Kidney epithelial cell (primary cell): ENCODE measurements at places on chromosomes 2 and 18. TPM values are rescaled to one million over a fixed set of nuclear protein-coding genes. Genes with fewer than 3 reads are reported as not detected.

The TMEM237 gene
- total RNA-seq, result 24.4 and 34.5 TPM in 2 replicates

The FEV gene
- not detected in 2 replicates for total RNA-seq

- DNase-seq, result no peak
These were observed 55.9 kb upstream of the ACYP2 start for GRCh38 chr2:54059504-54059903.

DNA sequence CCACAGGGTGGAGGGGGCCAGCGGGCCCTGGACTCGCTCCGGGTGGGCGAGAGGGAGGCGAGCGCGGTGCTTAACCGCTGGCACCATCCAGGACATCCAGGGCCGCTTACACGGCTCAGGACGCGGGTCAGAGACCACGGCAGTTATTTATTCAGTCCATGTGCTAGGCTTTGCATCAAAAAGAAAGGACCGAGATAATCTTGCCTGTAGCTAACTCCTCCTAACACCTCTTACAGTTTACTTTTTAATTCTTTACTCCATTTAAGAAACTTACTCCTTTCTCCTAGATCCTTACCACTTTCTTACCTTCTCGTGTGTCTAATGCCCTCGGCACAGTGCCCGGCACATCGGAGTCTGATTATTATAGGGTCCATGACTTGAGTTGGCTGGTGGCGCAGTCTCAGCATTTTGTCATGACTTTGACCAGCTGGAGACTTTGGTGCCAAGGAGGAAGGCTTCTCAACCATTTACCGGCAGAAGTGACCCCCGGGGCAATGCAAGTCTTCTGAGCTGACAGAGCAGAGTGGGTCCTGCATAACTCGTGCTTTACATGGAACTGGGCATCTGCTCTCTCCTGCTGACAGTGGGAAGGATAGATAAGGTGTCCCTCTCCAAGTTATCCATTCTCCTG lies 503 bp downstream of the ANXA4 start:
- DNase-seq, result no peak

GRCh38 chr2:176100547-176101140 lies 1.0 kb downstream of the HOXD12 start:
- DNase-seq, result no peak

DNA sequence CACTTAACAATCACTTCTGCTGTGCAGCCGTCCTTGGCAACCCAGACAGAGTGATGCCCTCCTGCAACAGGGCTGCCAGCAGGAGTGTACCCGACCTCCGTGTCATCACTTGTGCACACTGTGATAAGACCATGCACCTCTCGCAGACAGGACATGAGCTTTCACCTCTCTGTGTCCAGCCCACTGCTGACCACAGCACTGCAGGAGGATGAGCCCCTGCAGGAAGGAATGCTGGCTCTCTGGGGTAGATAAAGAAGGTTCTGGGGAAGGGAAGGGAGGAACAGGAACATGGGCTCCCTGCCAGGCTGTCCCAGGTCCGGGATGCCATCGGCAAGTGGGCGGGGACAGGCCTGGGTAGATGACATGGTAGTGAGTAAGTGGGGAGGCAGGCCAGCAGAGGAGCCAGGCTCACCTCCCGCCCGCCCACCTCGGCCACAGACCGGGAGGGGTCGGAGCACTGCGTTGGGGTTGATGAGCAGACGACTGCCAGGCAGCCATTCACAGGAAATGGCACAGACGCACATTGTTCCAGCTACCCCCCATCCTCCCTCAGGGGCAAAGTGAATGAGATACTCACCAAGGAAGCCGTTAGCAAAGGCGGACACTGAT lies 18.6 kb upstream of the COL6A3 start:
- peak; percentile 91 for DNase-seq

The PLGLB2 gene
- total RNA-seq, result 0.17 and 1.2 TPM in 2 replicates

The EML6 gene
- total RNA-seq, result 0.63 and 4.7 TPM in 2 replicates

The CABLES1 gene
- total RNA-seq, result 7.5 and 9.6 TPM in 2 replicates

The CHRNA1 gene
- 0.34 TPM in 1 of 2 replicates, not detected in the other for total RNA-seq

GRCh38 chr2:207511851-207512250 lies 17.9 kb upstream of the CREB1 start:
- no peak for DNase-seq

The CDH19 gene
- not detected in 2 replicates for total RNA-seq

The BOLL gene
- total RNA-seq, result not detected in 2 replicates

DNA sequence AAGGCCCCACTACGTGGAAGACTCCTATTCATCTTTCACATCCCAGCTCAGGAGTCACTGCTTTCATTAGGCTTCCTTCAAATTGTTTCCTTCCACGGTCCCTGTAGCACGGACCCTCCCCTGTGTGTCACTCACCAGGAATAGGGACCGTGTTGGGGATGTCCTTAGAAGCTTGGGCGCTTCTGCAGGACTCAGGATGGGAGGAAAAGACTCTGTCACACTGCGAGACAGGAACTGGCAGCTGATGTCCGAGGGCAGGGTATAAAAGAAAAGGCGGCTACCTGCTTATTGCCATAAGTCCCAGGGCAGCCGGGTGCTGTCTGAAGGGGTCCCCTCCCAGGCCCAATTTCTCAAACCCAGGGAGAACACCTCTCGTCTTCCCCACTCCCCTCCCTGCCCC lies 79.1 kb downstream of the BCL2L11 start:
- DNase-seq, result no peak

The LIPG gene
- 196 and 215 TPM in 2 replicates for total RNA-seq

The RSAD2 gene
- total RNA-seq, result 3.6 and 4.9 TPM in 2 replicates

DNA sequence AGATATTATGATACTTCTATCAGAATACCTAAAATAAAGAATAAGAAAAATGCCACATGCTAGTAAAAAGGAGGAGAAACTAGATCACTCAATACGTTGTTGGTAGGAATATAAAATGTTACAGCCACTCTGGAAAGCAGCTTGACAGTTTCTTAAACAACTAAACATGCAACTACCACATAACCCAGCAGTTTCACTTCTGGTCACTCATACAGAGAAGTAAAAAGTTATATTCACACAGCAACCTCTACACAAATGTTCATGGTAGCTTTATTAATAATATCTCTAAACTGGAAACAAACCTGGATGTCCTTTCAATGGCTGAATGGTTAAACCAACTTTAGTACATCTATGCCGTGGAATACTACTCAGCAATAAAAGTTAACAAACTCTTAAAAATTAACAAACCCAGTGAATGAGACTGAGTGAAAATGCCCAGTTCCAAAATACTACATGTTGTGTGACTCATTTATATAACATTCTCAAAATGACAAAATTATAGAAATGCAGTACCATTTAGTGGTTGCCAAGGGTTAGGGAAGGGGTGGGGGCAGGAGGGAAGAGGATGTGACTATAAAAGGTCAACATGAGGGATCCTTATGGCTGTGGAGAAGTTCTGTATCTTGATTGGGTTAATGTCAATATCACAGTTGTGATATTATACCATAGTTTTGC lies 124.1 kb downstream of the MMADHC start:
- DNase-seq, result no peak

- DNase-seq, result peak; percentile 94
These were observed 111.3 kb upstream of the TLK1 start for GRCh38 chr2:171271971-171272436.

DNA sequence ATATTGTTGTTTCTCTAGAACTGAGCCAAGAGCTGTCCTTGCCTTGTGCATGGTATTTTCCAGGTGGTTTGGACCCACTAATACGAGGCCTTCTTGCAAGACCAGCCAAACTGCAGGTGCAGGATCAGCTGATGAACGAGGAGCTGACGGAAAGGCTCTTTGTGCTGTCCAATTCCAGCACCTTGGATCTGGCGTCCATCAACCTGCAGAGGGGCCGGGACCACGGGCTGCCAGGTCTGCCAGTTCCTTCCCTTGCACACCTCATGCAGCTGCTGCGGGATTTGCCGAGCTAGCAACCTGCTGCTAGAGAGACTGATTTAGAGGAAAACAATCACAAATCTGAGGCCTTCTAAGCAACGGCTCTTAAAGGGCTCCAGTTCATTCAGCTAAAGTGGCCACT lies 74.5 kb downstream of the TPO start:
- DNase-seq, result no peak

GRCh38 chr18:69215161-69215560 lies 185.5 kb upstream of the DOK6 start:
- DNase-seq, result no peak

The RNF138 gene
- 18.6 and 19.4 TPM in 2 replicates for total RNA-seq

The CTNNA2 gene
- total RNA-seq, result 2.3 and 3.5 TPM in 2 replicates

GRCh38 chr2:230823264-230823964 lies 41.3 kb upstream of the ITM2C start:
- no peak for DNase-seq

The TMEM247 gene
- total RNA-seq, result not detected in 2 replicates

The NDC80 gene
- total RNA-seq, result 4.4 and 5.2 TPM in 2 replicates

The OTX1 gene
- total RNA-seq, result not detected in 2 replicates

DNA sequence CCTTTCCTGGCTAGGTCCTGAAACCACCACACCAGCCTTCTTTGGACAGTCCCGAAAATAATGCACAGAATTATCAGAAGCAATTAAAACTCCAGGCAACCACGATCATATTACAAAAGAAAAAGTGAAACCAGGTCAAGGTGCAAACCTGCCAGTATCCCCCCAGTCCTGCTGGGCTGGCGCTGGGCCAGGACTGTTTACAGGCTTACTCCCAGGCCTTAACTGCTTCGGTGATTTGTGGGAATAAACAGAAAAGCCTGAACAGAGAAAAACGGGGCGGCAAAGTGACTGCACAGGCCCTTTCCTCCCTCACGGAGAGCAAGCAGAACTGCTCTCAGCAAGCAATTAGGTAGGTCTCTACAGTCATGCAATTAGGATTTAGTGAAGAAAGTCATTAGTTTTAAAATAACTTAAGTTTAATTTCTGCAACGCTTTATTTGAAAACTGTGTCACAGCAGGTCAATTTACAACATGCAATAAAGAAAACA lies 1.3 kb downstream of the HDAC4 start:
- DNase-seq, result no peak

The FRZB gene
- 0.17 TPM in 1 of 2 replicates, not detected in the other for total RNA-seq

DNA sequence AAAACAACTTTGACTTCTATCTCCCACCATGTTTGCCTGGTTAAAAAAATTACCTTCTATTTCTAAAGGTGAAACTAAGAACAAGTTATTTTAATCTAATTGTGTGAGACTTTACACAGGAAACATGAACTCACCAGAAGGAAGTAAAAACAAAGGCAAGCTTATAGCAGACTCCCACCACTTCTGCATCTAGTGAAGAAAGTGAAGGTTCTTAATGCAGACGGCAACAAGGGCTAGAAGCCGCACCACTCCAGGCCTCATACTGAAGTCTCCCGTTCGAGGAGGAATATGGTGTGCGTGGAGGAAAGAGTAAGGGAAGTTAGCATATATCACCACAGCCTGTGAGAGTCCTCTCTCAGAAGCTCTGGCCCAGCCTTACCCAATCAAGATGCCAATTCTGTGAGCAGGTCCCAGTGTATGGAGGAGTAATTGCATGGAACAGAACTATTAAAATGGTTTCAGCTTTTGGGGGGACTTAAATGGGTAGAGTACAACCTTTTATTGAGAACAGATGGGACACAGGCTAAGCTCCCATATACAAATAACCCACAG lies 958.7 kb downstream of the BCL11A start:
- DNase-seq, result no peak

The GPR45 gene
- not detected in 2 replicates for total RNA-seq

DNA sequence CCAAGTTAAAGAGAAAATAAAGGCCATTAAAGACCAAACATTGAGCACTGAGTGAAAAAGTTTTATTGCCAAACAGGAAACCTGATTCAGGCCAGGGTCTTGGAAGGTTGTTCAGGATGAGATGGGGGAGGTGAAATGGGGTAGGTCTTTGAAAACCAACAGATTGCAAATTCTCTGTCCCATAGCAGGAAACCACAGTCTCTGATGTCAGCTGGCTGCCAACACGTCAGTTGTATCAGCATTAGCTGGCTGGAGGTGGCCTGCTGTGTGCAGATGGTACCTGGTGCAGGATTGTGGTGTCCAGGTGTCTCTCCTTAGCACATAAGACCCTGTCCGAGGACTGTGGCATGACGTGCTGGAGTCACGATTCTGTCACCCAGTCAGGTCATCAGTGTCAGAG lies 106.3 kb downstream of the MSH2 start:
- no peak for DNase-seq

DNA sequence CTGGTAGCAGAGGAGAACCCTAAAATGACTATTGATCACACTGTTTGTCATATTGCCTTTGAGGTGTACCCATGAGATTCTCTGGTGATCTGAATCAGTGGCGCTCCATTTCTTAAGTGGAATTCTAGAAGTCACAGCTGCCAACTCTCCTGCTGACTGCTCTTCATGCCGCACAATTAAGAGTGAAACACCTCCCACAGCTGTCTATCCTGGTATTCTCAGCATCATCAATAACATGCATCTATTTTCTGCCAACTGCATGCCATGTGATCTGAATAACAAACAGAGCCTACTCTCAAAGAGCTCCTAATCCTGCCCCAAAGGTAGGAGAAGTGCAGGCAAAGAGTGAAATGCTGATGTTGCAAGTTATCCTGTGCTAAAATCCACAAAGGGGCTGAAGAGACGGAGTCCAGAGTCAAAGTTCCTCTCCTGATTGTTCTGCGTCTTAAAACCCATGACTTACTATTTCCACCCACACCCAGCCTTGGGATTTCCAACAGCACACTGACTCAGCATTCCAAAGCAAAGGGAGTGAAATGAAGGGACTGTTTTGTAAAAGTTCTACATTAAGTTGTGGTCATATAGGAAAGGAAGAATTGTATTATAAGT lies 13.7 kb upstream of the DAPL1 start:
- DNase-seq, result peak; percentile 19

GRCh38 chr2:155662224-155662623 lies 670.3 kb downstream of the NR4A2 start:
- no peak for DNase-seq

The C2orf80 gene
- total RNA-seq, result not detected in 2 replicates

GRCh38 chr2:217270485-217271121 lies 410.7 kb upstream of the TNP1 start:
- DNase-seq, result no peak

- no peak for DNase-seq
These were observed 24.1 kb downstream of the ACSL3 start for GRCh38 chr2:222884805-222885424.

The IL36B gene
- total RNA-seq, result not detected in 2 replicates

The HAAO gene
- total RNA-seq, result 1.5 and 2.8 TPM in 2 replicates

- DNase-seq, result no peak
These were observed 70.3 kb downstream of the HAUS1 start for GRCh38 chr18:46174342-46175041.

GRCh38 chr18:61575419-61575818 lies 242.2 kb downstream of the CDH20 start:
- no peak for DNase-seq

DNA sequence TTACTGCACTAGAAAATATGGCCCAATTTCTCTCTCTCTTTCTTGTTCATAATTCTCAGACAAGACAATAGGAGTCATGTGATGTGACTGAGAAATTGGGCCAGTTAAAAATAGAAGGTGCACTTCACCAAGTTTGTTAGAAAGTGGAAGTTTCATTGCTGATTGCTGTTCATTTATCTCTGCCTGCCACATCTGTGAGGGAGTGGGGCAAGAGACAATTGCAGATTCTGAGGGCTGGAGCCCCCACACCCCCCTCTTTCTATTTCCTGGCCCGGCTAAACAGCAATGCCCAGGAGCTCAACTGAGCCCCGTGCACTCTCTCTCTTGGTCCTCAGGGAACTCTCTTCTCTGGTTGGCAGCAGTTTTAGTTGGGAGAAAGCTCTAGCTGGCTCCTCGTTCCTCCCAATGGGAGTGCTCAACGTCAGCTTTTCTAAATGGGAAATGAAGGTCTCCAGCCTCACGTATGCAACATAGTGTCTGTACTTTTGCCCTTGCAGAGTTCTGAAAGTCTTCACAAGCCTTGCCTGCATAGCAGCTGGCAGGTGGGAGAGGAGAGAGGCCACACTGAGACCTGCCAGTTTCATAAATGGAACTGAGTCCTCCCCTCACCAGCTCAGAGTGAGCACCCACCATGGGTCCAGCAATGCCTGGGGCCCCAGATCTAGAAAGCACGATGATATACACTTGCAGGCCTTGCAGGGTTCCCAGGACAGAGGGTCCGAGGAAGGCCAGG lies 115.7 kb downstream of the MYCN start:
- DNase-seq, result no peak
